Stimulated activated CD8-positive, alpha-beta memory T cell treated with anti-CD3 and anti-CD28 coated beads, Interleukin-7, amount 100 ng/mL, for 1 hour (primary cell): ENCODE measurements at places on chromosomes 2 and 18.

DNA sequence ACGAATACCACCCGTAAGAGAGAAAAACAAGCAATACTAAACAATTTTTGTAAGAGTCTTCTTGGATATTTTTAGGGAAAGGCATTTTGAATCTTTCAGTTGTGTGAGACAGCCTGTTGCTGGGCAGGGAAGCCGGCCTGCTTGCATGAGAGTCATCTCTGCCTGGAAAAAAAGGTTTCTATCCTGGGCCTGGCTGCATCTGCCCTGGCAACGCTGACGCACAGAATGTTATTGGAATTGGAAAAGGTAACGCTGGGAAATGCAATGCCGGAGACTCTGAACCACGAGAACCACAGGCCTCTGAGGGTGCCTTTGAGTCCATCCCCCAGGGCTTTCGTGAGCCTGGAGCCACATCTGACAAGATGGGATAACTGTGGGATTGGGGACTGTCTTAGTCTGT lies 17.9 kb upstream of the NPAS2 start:
- no peak for DNase-seq

DNA sequence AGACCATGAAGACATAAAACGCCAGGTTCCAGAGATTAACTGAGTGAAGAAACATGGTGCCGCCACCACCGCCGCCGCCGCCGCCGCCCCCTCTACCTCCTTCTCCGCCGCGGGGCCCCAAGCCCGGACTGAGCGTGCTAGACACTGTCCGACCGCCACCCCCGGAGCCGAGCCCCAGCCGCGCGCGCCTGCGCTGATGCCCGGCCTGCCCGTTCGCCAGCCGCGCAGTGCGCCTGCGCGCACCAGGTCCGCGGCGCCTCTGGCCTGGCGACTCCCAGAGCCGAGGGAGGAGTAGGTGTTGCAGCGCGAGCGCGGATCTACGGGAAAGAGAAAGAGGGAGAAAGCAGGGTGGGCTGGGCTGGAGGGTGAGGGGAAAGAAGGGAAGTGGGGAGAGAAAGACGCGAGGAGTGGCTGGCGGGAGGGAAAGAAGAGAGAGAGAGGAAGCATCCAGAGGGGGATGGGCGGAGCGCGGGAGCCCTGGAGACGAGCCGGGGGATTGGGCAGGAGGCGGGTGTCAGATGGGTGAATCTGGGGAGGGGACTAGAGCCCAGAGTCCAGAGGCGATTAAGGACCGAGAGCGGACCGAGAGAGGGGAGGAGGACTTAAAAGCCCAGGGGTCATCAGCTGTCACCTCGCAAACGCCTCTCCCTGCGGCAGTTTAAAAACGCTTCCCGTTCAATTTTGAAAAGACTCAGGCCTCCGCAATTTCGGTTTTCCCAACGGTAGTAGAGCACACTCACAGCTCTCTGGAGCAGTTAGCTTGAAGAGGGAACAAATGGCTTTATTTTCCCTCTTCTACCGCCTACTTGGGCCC lies at the start of gene PGAP1:
Gene PGAP1 (minus strand): TSS at position 146 of the 814 bp plus-strand sequence. CDS start 91 bp downstream, at position 55.
- DNase-seq = peak; percentile 65

- no peak for DNase-seq
Observed at GRCh38 chr2:21759819-21760218, 636.1 kb downstream of the TDRD15 start.

DNA sequence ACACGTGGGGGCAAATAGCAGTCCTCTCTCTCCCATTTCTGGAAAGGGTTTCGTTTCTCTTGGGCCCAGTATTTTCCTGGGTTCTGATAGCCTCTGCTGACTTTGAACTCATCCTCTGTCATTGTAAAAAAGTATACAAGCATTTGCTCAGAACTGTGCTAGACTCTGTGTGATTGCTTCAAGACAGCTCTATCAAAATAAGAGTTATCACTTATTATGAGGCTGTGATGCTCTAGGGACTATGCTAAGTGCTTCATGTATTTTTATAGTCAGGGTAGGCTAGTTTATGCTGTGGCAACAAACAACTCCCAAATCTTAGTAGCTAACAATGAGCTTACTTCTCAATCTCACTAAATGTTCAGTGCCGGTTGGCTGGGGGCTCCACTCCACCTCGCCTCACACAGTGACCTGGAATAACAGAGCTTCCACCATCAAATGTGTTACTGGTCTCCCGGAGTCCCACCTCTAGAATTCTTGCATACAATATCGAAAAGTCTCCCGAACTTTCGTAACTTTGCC lies 110.8 kb upstream of the CDC42EP3 start:
- DNase-seq = no peak

DNA sequence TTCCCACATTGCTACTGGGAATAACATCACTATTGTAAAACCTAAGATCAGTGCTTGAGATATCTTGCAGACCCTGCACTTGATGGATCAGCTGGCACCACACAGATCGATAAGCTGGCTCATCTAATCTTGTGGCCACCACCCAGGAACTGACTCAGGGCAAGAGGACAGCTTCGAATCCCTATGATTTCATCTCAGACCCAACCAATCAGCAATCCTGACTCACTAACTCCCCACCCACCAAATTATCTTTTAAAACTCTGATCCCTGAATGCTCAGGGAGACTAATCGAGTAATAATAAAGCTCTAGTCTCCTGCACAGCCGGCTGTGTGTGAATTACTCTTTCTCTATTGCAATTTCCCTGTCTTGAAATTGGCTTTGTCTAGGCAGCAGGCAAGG lies 11.3 kb upstream of the TEX44 start:
- no peak for DNase-seq

DNA sequence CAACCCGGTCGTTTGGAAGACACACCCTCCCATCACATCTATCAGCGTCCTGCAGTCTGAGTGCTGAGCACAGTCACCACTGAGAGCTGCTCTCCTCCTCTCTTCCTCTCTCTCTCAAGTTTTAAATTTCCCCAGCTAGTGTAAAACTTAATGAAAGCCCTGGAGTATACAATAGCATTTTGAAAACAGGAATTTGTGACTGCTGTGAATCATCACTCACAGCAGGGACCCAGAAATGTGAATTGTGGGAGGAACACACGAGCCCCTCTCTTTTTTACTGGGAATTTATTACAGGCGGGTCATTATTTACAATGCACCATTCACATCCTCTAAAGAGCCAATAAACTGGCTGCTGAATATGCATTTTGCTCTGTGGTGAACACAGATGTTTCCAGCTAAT lies 185.0 kb upstream of the SMIM21 start:
- DNase-seq = no peak

- DNase-seq = no peak
Observed at GRCh38 chr2:79920512-79921076, 384.0 kb downstream of the LRRTM1 start.

GRCh38 chr2:143885461-143885860 lies 634.5 kb downstream of the ZEB2 start:
- DNase-seq = no peak

DNA sequence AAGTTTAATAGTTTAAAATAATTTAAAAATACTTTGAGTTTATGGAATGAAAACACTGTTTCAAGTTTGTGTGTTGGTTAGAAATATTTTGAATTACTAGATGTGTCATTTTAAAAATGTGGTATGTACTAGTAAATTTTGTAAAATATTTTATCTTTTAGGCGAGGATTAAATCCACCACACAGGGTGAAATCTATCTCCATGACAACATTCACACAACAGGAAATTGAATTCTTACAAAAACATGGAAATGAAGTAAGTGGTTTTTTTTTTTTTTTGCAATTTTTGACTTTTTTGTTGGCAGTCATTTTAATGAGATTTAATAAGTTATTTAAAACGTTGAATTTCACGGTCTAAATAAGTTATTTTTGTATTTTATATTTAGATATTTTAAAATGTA lies 19.4 kb downstream of the AGFG1 start:
- no peak for DNase-seq

DNA sequence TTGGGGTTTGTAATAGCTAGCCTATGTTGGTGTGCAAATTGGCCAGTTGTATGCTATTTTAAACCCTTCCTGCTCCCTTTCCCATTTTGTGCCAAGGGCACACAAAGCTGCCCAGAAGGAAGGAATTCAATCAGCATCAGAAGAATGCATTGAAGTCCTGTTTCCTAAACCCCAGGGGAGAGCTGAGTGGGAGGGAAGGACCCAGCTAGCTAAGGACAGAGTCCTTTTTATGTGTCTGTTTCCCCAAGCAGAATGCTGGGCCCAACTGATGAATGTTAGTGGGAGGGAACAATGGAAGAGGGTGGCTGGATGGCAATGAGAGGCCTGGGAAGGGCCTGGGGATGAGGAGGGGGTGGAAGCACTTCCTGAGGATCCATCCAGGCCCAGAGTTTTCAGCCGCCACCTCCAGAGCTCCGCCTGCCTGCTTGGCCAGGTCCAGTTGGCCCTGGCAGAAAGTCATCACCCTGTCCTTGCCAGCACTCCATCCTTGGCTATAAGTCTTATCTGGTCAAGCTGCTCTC lies 32.7 kb downstream of the MEX3C start:
- no peak for DNase-seq

DNA sequence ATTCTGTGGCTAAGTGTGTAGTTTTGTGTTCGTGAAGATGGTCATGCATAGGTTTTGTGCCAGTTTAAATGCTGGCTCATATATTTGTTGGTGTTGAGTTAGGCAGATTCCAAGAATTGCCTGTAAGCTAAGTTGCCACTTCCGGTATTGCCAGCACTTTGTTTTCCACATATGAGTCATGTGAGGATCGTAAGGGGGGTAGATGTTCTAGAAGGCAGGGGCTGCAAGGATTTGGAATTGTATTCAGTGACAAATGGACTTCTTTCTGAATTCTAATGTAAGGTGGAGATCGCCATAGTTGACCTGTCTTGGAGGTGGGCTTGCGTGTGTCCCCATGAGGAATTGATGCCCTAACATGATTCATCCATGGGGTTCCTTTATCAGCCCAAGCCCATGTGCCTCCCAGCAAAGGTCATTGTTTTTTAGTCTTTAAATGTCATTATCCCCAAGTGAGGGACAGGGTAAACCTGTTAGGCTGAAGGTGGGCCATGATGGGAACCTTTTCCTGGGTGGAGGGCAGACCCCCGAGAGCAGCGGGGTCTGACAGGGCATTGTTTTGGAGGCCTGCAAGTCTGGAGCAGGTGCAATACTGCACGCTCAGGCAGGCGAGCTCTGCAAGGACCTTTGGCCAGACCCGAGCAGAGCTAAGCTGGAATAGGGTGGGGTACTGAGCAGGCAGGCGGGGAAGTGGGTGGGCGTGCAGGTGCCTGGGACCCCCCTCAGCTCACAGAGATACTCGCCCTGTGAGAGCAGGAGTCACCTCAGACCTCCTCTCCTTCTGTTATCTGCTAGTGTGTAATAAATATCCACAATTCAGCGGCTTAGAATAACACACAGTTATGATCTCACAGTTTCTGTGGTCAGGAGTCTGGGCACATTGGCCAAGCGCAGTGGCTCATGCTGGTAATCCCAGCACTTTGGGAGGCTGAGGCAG lies 77.4 kb downstream of the LRRFIP1 start:
- DNase-seq = no peak

GRCh38 chr2:15432642-15433256 lies 128.4 kb downstream of the NBAS start:
- DNase-seq = no peak
